OCI-M1 (cell line): ENCODE measurements at places on chromosomes 6 and 20.

DNA sequence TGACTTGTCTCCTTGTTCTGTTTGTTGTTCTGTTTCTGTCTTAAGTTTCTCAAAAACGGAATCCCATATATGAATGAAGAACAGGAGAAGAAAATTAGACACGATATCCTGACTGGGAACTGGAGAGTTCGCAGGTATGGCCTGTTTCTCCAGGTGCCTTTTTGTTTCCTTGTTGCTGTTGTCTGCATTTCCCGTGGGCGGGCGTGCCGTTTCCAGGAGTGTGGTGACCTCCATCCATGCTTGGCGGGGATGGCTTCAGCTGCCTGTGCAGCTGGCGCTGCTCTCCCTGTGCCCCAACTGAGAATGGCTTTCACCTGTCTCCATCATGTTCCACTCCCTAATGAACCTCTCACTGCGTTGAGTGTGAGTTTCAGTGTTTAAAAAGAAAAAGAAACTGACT lies 4.4 kb downstream of the PNLDC1 start:
- DNase-seq = no peak

DNA sequence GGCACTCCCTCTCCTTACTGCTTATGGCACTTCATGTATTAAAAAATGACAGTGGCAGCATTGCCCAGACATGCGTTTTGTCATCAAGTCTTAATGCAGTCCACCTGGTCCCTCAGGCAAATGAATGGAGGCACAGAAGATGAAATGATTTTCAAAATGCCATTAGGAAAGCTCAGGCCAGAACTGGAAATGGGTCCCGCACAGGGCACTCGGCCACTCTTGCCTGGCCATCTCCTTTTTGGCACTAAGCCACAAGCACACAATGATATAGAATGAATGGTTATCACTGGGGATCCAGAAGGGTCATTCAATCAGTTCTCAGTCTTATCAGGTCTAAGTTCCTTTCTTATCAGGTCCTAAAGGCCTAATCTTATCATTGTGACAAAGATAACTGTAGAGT lies 15.6 kb downstream of the MAS1 start:
- DNase-seq = no peak

DNA sequence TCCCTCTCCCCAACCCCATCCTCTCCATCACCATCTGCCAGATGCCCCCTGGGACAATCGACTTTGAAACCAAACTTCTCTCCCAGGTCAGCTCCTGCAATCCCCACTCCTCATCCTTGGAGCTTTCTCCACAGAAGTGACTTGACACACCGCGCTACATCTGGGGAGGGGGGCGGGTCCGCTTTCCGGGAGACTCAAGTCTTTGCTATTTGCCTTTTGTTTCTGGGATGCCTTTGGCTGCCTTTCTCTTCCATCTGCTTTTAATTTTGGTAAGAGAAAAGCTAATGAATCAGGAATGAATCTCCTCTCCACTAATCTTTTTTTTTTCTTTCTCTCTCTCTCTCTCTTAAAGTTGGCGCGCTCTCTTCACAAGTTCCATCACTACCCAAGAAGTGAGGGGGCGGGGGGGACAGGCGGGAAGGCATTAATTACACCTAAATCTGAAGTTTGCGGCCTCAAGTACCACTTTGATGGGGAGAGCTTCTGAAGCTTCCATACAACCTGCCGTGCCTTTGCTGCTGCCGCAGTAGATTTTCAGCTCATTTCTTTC lies 664 bp upstream of the TPBG start:
- no peak for DNase-seq

- DNase-seq = no peak
These were observed 173.6 kb downstream of the CDC5L start for GRCh38 chr6:44561060-44561623.

GRCh38 chr6:152330961-152331360 lies 306.2 kb downstream of the SYNE1 start:
- DNase-seq = no peak

- peak; percentile 49 for DNase-seq
These were observed 10.2 kb downstream of the ADNP start for GRCh38 chr20:50920997-50921396.

GRCh38 chr20:2671977-2672376 lies 8.0 kb upstream of the IDH3B start:
- DNase-seq = peak; percentile 50

GRCh38 chr6:35275744-35276260 lies 16.3 kb downstream of the ZNF76 start:
- no peak for DNase-seq

DNA sequence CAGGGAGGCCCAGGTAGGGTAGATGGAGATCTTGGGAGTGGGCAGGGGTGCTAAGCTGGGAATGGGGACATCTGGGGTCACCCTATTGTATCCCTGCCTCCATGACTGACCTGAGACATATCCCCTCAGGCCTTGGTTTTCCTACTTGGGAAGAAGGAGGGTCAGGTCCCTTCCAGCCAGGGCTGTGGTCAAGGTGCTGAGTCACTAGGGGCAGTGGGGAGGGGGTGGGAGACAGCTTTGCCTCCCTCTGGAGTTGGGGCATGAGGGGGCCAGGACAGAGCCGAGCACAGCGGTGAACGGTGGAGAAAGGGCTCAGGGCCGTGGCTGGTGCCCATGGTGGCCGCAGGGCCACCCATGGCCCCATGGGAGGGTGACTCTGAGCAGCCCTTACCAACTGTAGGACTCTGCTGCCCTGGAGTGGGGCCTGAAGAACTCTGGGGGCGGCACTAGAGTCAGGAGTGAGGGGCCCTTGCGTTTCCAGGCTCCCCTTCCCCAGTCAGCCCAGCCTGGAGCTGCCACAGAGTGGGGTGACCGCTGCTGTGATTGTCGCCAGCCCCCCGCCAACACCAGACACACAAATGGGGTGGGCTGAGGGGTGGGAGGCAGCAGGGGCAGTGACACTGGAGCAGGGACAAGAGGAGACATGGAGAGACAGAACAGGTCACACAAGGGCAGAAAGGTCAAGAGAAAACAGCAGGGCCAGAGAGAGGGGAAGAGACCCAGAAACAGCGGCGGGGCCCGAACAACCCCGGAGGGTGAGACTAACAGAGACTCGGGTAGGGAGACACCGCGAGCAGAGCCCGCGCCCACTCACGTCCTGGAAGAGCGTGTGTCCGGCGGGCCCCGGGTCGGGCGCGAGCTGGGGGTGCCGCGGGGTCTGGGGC lies 576 bp downstream of the NECAB3 start:
- DNase-seq = peak; percentile 28

DNA sequence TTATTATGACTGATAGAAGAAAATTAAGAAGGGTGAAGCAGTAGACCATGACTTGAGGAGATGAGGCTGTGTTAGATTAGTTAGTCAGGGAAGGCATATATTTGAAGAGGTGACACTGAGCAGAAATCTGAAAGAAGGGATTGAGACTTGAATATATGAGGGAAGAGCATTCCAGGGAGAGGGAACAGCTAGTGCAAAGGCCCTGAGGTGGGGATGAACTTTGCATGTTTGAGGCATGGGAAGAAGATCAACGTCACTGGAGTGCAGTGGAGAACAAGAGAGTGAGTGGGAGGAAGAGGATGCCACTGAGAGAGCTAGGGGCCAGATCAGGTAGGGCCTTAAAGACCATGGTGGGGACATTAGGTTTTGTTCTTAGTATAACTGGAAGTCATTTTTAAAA lies 119.0 kb downstream of the ZDHHC14 start:
- no peak for DNase-seq

DNA sequence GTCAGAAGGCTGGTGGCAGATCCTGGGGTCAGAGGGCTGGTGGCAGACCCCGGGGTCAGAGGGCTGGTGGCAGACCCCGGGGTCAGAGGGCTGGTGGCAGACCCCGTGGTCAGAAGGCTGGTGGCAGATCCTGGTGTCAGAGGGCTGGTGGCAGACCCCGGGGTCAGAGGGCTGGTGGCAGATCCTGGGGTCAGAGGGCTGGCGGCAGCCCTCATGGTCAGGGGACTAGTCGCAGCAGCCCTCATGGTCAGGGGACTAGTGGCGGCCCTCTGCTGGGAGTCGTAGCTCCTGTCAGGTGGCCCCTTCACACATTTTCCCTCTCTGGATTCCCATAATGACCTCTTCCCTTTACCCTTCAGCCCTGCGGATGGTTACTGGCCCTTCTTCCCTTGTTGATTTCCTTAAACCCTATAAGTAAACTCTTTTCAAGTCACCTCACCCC lies 86.7 kb downstream of the CDC5L start:
- no peak for DNase-seq

- no peak for DNase-seq
These were observed 205.3 kb upstream of the FOXA2 start for GRCh38 chr20:22789676-22790075.

DNA sequence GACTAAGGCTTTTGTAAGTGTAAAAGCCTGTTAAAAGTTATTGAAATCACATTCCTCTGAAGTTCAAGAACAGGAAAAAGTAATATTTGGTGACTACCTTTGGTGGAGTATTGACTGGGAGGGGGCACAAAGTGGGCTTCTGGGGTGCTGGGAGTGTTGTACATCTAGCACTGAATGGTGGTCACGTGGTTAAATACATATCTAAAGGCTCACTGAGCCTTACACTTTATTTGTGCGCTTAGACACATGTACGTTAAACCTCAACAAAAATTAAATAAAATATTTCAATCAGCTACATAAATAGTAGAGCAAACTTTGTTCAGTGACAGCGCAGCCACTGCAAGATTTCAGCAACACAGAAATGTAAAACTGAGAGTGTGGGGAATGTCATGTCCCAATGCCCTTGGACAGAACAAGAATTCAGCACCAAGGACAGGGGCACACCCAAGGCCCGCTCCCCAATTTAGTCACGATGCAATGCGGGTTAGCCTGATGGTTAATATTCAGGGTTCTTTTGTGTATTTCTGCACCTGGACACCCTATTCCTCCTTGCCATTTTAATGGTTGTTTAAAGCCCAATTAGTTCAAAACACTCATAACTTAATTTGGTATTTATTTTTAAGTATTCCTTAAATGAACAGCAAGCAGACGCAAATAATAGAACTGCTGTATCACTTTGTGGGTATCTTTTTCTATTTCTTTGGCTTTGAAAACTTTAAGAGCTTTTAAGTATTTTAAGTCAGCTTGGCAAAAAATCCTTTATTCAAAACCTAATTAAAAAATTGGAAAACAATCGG lies 37.4 kb downstream of the ANGPT4 start:
- peak; percentile 67 for DNase-seq

DNA sequence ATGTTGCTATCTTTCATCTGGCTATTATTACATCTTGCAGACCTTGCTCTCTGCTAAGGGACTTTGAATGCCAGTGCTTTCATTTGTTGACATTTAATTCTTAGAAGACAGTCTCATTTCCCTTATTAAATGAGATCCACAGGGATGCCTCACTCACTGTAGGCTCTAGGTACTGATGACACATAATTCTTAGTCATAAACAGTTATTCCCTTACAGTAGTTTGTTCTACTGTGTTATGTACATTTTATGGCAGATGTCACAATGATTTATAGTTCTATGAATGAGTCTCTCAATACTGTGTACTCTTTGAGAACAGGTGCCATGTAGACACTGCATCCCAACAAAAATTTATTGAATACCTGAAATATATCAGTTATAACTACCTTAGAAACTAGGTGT lies 70.3 kb downstream of the FAM83B start:
- peak; percentile 18 for DNase-seq

DNA sequence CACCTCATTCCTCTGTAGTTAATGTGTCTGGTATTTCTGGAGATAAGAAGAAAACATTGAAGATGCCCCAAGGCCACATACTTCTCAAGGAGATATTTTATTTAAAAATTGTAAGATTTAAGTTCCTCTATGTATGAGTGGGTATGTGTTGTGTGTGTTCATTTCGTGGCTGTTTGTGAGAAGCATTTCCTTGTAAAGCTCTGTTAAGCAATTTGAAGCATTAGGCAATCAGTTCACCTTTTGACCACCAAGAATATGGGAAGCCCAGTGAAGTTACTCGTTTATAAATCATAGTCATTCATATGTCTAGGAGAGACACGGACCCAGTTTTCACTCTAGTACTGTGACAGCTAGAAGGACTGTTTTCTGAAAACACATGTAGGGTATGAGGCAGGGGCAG lies 717.6 kb upstream of the MAP3K7 start:
- no peak for DNase-seq

- DNase-seq = no peak
These were observed 39.7 kb upstream of the COL10A1 start for GRCh38 chr6:116165596-116165995.

GRCh38 chr6:158813032-158813431 lies 6.1 kb downstream of the EZR start:
- DNase-seq = no peak

DNA sequence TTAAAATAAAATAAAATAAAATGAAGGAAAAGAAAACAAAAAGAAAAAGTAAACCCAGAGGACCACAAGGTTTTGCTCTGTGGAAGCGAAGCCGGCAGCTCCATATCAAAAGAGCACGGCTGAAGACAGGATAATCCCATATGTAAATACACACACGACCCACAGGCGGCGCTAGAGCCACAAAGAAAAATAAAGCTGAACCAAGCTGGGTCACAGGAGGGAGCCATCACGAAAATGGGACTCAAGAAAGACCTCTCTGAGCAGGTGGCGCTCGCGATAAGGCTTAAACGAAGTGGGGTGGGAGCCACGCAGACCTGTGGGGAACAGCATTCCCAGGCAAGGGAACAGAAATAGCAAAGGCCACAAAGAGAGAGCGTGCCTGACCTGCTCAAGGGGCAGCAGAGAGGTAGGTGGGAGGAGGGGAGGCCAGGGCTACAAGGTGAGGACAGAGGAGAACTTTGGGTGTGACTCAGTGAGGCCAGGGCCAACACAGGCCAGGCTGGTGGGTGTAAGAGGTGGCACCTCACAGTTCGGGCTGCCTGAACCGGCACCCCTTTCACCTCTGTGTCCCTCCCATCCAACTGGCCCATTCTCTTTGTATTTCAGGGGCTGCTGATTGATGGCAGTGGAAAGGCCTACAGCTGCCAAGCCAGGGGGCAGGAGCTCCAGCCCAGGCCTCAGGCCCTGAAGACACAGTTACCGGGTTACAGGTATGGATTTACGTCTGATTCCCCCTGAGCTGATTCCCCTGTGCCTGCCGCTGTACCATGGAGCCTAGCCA lies 26.0 kb downstream of the PTGIS start:
- DNase-seq = peak; percentile 88

DNA sequence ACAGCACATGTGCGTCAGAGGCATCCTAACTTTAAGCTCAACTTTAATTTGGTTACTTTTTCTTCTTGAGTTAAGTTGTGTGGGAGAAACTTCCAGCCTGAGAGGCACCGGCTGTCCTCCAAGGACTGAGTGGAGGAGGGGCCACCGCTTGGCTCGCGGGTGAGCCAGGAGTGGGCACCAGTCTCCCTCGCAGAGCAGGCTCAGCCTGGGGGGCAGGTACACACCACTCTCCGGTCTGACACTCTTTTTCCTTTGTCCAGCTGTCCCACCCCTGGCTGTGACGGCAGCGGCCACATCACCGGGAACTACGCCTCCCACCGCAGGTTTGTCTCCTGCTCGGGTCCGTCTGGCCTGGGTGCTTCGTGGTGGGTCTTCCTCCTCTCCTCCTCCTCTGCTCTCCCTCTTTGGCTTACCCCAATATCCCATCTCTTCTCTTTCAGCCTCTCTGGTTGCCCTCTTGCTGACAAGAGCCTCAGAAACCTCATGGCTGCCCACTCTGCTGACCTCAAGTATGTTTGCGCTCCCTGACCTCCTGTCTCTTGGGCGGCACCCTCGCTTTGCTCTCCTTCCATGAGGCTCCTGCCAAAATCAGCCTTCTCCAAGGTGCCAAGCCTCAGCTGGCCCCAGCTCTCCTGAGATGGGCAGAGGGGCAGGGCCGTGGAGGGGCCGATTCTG lies 32.6 kb upstream of the PCMTD2 start:
- DNase-seq = no peak

- no peak for DNase-seq
These were observed 15.6 kb downstream of the TMEM74B start for GRCh38 chr20:1169224-1169623.

- no peak for DNase-seq
These were observed 500.4 kb upstream of the SULF2 start for GRCh38 chr20:48285656-48286055.
